NCI-H2029 (cell line): ENCODE measurements at places on chromosomes 12 and 14.

DNA sequence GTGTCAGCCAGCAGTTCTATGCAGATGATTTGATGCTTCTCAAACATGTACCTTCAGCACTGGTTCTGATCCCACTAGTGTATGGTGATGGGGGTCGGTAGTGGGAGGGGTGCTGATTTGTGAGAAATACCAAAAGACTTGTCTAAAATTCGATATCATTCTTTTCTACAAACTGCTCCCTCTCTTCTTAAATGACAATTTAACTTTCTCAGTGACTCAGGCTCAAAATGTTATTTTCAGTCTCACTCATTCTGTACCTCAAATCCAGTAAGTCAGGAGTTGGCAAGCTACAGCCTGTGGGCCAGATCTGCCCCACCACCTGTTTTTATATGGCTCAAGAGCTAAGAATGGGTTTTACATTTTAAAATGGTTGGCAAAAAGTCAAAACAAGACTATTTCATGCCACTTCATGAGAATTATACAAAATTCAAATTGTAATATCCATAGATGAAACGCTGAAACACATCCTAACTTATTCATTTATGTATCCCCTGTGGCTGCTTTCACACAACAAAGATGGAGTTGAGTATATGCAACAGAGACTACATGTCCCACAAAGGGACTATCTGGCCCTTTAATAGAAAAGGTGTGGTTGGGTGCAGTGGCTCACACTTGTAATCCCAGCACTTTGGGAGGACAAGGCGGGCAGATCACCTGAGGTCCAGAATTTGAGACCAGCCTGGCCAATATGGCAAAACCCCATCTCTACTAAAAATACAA lies 6.6 kb upstream of the NOP2 start:
- DNase-seq, result no peak

DNA sequence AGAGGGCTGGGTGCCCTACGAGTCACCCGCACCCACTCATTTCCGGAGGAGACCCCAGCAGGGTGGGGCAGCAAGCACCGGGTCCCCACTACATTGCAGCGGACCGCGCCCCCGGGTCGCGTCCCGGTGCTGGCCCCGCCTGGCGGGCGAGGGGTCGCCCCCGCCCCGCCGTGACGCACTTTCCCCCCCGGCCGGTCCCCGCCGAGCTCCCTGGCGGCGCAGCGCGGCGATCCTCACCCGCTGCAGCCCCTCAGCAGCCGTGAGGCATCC lies 106.1 kb downstream of the PRICKLE1 start:
- DNase-seq, result no peak

GRCh38 chr12:93725531-93725930 lies 48.4 kb downstream of the CRADD start:
- DNase-seq, result no peak

DNA sequence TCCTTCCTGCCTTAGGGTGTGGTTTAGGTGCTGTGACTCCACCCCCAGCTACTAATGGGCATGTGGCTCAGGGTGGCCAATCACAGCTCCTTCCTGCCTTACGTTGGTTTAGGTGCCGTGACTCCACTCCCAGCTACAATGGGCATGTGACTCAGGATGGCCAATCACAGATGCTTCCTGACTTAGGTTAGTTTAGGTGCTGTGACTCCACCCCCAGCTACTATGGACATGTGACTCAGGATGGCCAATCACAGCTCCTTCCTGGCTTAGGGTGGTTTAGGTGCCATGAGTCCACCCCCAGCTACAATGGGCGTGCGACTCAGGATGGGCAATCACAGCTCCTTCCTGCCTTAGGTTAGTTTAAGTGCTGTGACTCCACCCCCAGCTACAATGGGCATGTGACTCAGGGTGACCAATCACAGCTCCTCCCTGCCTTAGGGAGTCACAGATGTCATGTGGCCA lies 163.9 kb downstream of the TBX5 start:
- DNase-seq, result no peak

DNA sequence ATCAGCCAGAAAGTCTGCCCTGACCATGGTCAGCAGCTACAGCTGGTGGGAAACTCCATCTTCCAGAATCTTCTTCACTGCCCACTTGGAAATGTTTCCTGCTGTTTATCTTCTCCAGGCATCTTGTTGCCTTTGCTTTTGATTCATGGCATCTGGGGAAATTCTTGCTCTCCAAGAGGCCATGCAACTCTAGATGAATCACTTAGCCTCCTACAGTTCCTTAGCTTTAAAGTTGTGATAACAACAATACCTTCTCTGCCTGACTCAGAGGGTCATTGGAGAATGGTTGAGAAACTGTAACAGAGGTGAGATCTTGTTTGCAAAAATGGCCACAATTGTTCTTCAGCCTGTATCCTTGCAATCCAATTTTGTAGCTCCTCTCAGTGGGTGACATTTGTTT lies 121.0 kb upstream of the VRK1 start:
- DNase-seq, result no peak

- DNase-seq, result peak; percentile 52
These were observed 1.2 kb upstream of the TRIM9 start for GRCh38 chr14:51095854-51096823.

- DNase-seq, result no peak
These were observed 826.3 kb downstream of the BCL11B start for GRCh38 chr14:98445718-98446117.

DNA sequence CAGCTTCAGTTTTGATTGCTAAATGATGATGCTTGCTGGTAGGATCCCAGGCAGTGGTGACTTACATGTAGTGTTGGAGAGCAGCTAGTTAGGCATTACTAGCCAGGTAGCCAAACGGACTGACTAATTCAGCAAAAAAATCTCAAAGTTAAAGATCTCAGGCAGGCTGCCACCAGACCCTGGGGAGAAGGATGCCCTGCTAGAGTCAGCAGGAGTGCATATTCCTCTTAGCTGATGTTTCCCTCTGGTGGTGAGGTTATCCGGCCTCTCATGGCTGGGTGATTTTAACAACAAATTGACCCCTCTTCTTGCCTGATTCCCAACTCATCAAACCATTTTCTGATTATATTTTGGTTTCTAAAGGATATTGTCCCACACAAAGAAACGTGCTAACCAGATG lies 2.8 kb downstream of the EFS start:
- no peak for DNase-seq

DNA sequence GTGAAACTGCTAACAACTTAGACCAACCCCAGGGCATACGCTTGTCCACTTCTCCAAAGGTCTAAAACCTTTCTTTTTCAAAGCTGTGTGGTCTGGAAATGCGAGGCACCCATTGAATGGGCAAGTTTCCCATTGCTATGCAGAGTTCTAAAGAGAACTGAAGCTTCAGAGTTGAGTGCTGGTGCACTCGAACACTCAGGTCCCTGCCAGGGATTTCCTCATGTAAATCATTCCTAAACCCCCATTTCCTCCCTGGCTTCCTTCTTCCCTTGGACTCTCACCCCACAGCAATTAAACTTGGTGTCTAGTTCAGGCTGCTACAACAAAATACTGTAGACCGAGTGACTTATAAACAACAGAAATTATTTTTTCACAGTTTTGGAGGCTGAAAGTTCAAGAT lies 2.2 kb upstream of the PXN start:
- no peak for DNase-seq

- DNase-seq, result no peak
These were observed 115.1 kb downstream of the TSHR start for GRCh38 chr14:81070511-81070910.

- no peak for DNase-seq
These were observed 265.5 kb downstream of the ZFP36L1 start for GRCh38 chr14:68527329-68527851.

DNA sequence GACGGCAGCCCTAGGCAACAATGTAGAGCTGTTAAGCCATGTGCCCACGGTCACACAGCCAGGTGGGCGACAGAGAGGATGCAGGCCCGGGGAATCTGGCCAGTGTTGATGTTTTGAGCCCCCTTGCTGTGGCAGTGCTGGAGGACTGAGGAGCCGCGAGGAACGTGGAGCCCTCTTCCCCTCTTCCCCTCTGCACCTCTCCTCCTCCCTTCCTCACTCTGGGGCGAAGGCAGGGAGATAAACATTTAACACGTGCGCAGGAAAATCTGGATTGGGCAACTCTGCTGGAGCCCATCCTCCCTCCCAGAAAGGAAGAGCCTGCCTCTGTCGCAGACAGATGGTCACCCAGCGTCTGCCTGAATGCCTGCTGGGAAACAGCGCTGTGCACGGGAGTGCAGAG lies 376.8 kb downstream of the FUT8 start:
- no peak for DNase-seq

DNA sequence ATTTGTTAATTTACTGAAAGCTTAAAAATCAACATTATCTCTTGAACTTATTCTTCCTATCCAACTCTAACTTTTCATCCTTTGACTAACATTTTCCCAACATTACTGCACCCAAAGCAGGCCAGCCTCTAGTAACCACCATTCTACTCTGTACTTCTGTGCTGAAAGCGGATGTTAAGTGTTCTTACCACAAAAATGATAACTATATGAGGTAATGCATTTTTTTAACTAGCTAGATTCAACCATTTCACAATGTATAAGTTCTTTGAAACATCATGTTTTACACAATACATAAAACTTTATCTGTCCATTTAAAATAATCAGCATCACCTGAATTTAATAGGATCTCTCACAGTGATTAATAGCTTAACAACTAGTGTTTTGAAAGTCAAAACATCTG lies 468.5 kb upstream of the MGAT4C start:
- DNase-seq, result no peak

DNA sequence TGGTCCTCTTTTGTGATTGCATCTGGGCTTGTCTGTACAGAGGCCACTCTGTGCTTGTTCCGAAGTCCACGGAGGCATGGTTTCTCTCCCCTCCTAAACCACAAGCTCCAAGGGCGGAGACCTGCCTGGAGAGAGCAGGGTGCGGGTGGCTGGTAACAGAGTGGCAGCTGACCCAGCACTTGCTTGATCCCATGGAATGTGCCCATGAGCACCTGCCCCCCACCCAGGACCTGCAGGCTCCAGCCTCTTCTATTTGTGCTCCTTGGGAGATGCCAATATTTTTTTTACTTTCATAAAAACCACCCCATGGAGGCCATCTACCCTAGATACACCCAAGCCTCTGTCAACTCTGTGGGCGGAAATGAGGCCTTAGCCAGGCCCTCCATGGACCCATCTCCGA lies 104.7 kb downstream of the PRMT8 start:
- no peak for DNase-seq

- no peak for DNase-seq
These were observed 613 bp downstream of the RECQL start for GRCh38 chr12:21500786-21501257.
